ENCODE measurements at places on chromosomes 6 and 20.

- no peak overlapping the region for H3K4me3 ChIP-seq
- H3K36me3 ChIP-seq, result no peaks in the 10 kb centered on the region
- H3K27ac ChIP-seq, result no peak overlapping the region
- H3K27me3 ChIP-seq, result no peaks in the 10 kb centered on the region
Measured at GRCh38 chr6:147282566-147282959, 78.3 kb downstream of the STXBP5 start.

DNA sequence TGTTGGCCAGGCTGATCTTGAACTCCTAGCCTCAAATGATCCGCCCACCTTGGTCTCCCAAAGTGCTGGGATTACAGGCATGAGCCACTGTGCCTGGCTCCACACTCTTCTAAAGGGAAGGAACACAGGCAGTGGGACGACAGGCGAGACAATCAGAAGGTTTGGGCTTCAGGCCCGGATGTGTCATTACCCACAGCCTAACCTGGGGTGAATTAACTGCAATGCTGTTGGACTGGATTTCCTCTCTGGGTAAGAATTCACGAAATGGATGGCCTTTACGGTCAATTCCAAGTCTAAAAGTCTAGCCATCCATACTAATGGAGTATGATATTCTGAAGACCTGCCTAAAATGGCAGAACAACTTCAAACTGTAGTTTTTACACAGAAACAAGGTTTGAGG lies 83.7 kb upstream of the CCDC28A start:
- no peak for DNase-seq
- H3K27ac ChIP-seq, result no peak overlapping the region
- H3K4me3 ChIP-seq, result no peak overlapping the region

- H3K4me1 ChIP-seq, result no peaks in the 10 kb centered on the region
- H3K36me3 ChIP-seq, result no peaks in the 10 kb centered on the region
- no peak overlapping the region for H3K27ac ChIP-seq
Measured at GRCh38 chr6:3006476-3006875, 6.8 kb downstream of the NQO2 start.

- H3K27ac ChIP-seq, result no peak overlapping the region
- no peak for DNase-seq
- no peaks in the 10 kb centered on the region for H3K27me3 ChIP-seq
- no peaks in the 10 kb centered on the region for H3K4me1 ChIP-seq
- no peaks in the 10 kb centered on the region for H3K36me3 ChIP-seq
Measured at GRCh38 chr20:64237316-64237715, 18.2 kb upstream of the PCMTD2 start.

- H3K4me1 ChIP-seq, result no peaks in the 10 kb centered on the region
- no peak for DNase-seq
- H3K4me3 ChIP-seq, result no peak overlapping the region
- H3K36me3 ChIP-seq, result no peaks in the 10 kb centered on the region
Measured at GRCh38 chr6:114581293-114581692, 238.5 kb upstream of the HS3ST5 start.

DNA sequence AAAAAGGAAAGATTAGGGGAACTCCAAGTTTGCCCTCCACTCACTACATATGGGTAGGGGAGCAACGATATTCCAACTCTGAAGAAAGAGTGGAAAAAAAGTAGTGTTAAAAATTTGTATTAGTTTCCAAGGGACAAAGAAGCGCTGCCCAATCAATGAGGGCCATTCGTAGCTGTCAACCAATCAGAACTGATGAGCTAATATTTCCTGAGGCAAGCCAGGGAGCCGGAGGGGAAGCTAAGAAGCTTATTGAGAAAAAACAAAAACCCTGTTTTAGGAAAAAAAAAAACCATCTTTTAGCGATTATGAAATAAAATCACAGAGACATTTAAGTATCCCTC lies 59.5 kb downstream of the TRIM38 start:
- H3K27me3 ChIP-seq, result no peaks in the 10 kb centered on the region
- H3K4me3 ChIP-seq, result peak overlapping the region; percentile 78
- peak overlapping the region; percentile 98 for H3K27ac ChIP-seq

GRCh38 chr6:57207872-57208271 lies 14.2 kb downstream of the RAB23 start:
- H3K27me3 ChIP-seq, result no peaks in the 10 kb centered on the region
- no peak overlapping the region for H3K27ac ChIP-seq
- no peaks in the 10 kb centered on the region for H3K4me1 ChIP-seq
- DNase-seq, result no peak
- H3K4me3 ChIP-seq, result no peak overlapping the region

- no peaks in the 10 kb centered on the region for H3K27me3 ChIP-seq
- H3K4me1 ChIP-seq, result no peaks in the 10 kb centered on the region
- H3K36me3 ChIP-seq, result no peaks in the 10 kb centered on the region
- H3K27ac ChIP-seq, result no peak overlapping the region
Measured at GRCh38 chr6:98067375-98067774, 767.0 kb upstream of the POU3F2 start.

DNA sequence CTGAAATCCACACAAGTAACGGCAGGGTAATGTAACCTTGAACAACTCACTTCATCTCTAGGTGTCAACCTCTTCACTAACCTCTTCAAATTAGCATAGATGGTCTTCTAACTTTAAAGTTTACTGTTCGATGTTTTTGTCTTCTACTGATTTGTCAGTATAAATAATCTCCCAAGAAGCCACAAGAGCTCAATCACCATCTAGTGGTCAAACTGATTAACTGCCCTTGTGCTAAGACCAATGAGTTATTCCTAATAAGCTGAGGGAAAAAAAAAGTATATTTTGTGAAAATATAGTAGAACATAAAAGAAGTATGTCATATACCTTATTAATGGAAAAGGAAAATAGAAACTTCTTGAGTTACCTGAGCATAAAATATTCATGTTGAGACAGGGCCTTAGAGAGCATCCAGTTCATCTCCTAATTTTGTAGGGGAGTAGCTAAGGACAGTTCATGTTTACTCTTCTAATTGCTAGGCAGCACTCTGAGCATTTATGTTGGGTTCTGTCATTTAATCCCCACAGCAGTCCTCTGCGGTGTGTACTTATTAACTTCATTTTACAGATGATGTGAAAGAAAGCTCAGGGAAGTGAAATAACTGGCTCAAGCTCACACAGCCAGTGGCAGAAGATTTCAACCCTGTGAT lies 317.1 kb downstream of the ESR1 start:
- no peak overlapping the region for H3K4me3 ChIP-seq
- H3K4me1 ChIP-seq, result peaks cover 3% of the 10 kb centered on the region
- no peaks in the 10 kb centered on the region for H3K27me3 ChIP-seq
- H3K27ac ChIP-seq, result peak overlapping the region; percentile 82
- DNase-seq, result no peak

DNA sequence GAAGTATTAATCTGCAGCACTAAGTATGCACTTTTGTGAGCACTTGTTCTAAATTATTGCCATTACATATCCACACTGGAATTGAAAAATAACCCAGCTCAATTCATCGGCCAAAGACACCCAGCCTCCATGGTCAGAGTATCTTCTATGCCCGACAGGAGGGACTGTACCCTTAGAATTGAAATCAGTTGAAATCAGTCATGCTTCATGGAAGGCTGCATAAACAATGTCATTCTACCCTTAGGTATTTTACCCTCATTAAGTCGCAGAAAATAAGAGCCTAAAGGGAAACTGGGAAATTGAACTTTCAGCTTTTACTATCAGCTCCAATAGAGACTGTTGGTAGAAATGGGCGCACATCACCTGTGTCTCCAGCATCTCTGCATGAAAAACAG lies 2.9 kb upstream of the RAMACL start:
- H3K4me3 ChIP-seq, result no peak overlapping the region
- no peaks in the 10 kb centered on the region for H3K4me1 ChIP-seq
- no peaks in the 10 kb centered on the region for H3K27me3 ChIP-seq
- no peak for DNase-seq

DNA sequence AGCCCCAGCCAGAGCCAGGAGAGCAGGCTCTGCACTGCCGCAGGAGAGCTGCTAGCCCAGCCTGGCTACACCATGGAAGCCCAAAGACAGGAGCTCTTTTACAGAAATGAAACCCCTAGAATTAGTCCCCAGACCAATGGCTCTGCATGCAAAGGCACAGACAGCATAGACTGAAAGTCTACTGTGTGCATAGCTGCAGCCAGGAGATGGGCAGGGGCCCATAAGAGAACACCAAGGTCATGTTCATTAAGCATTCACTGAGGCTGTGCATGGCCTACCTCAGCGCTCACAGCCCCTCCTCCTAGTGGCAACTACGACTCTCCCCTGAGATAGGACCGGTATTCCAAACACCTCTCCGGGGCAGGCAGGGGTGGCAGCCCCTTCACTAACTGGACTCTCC lies 34.9 kb downstream of the SNX5 start:
- no peaks in the 10 kb centered on the region for H3K36me3 ChIP-seq
- no peak for DNase-seq
- peaks cover 10% of the 10 kb centered on the region for H3K4me1 ChIP-seq

- DNase-seq, result no peak
- no peak overlapping the region for H3K27ac ChIP-seq
- H3K4me3 ChIP-seq, result no peak overlapping the region
- no peaks in the 10 kb centered on the region for H3K27me3 ChIP-seq
Measured at GRCh38 chr6:46628976-46629375, 23.6 kb downstream of the CYP39A1 start.

GRCh38 chr6:25553502-25553901 lies 98.5 kb upstream of the SCGN start:
- H3K4me3 ChIP-seq, result no peak overlapping the region
- H3K27ac ChIP-seq, result no peak overlapping the region
- no peaks in the 10 kb centered on the region for H3K27me3 ChIP-seq
- no peaks in the 10 kb centered on the region for H3K36me3 ChIP-seq
- H3K4me1 ChIP-seq, result no peaks in the 10 kb centered on the region

GRCh38 chr20:46804126-46804525 lies 90.5 kb upstream of the EYA2 start:
- H3K4me1 ChIP-seq, result no peaks in the 10 kb centered on the region
- no peaks in the 10 kb centered on the region for H3K36me3 ChIP-seq
- H3K27ac ChIP-seq, result no peak overlapping the region
- H3K4me3 ChIP-seq, result no peak overlapping the region
- DNase-seq, result no peak

GRCh38 chr6:169945117-169945516 lies 193.7 kb downstream of the ERMARD start:
- H3K4me3 ChIP-seq, result no peak overlapping the region
- H3K36me3 ChIP-seq, result no peaks in the 10 kb centered on the region
- H3K4me1 ChIP-seq, result peaks cover 2% of the 10 kb centered on the region
- H3K27me3 ChIP-seq, result no peaks in the 10 kb centered on the region

DNA sequence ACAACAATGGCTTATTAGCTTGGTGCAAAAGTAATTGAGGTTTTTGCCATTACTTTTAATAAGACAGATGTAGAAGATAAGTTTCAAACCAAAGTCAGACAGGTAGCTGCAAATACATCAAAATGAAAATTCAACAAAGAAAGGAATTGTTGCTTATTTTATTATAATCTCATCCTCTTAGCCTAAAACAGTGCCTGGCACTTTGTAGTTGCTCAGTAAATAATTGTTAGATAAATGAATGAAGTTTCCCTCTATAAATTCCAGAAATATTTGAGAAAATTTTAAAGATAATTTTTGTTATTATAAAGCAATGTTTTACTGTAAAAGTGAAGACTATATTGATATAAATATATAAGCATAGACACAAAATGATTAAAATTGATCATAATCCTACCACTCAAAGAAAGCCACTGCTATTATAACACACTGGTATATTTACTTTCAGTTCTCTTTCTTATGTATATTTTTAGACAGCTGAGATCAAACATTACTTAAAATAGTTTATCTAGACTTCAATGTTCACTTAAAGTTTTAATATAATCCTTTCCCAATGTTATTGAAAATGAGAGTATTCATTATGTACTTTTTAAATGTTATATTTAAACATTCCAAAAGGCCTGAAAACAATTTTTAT lies 42.5 kb downstream of the SESN1 start:
- H3K4me1 ChIP-seq, result no peaks in the 10 kb centered on the region
- no peaks in the 10 kb centered on the region for H3K36me3 ChIP-seq
- no peak overlapping the region for H3K4me3 ChIP-seq
- no peak overlapping the region for H3K27ac ChIP-seq
- DNase-seq, result no peak

DNA sequence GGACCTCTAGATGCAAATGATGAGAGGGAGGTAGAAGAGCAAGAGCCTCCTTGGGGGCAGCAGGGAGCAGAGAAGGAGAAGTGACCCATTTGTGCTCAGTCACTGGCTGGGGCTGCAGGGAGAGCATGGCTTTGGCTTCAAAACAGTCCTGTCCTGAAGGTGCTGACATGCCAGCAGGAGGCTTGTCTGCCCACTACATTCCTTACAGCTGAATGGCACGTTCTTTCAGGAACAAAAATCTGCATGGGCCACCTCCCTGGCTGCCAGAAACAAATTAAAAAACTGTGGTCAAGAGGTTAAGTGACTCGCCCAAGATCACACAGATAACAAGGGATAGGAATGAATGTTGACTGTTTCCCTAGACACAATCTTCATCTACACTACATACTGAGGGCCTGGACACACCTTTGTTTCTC lies 188.8 kb downstream of the HIVEP2 start:
- no peaks in the 10 kb centered on the region for H3K27me3 ChIP-seq
- no peaks in the 10 kb centered on the region for H3K4me1 ChIP-seq
- H3K36me3 ChIP-seq, result no peaks in the 10 kb centered on the region
- no peak for DNase-seq
- no peak overlapping the region for H3K27ac ChIP-seq

DNA sequence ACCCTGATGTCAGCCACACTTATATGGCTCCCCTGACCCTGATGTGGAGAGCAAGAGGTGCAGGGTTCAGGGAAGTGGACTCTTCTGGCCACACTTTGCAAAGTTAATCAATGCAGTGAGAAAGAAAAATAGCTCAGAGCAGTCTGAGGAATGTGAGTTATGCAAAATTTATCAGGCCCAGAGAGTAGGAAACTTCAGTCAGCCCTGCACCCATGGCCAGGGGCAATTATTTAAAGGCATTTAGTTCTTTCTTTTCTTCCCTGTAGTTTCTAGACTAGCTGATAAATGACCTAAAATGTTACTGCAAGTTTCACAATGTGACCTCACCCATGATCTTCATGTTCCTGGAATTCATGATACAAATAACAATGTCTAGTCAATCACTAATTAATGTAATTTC lies 143.7 kb upstream of the GGTLC1 start:
- no peaks in the 10 kb centered on the region for H3K36me3 ChIP-seq
- DNase-seq, result no peak
- H3K27me3 ChIP-seq, result no peaks in the 10 kb centered on the region
- no peaks in the 10 kb centered on the region for H3K4me1 ChIP-seq

DNA sequence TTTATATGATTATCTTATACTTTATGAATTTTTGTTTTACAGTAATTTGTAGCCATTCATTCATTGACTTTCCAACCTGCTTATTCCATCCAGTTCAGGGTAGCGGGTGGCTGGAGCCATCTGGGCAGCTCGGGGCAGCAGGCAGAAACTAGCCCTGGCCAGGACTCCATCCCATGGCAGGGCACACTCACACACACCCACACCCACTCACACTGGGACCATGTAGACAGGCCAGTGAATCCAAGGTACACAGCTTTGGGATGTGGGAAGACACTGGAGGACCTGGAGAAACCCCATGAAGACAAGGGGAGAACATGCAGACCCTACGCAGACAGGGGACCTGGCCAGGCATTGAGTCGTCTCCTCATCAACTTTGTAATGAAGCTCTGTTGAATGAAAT lies 84.8 kb downstream of the ADGRG6 start:
- DNase-seq, result no peak
- H3K27me3 ChIP-seq, result no peaks in the 10 kb centered on the region
- no peak overlapping the region for H3K27ac ChIP-seq
- no peaks in the 10 kb centered on the region for H3K36me3 ChIP-seq
